Renal pelvis (tissue), 12 donors: ENCODE measurements at places on chromosomes 11 and 22. TPM values are rescaled to one million over a fixed set of nuclear protein-coding genes. Genes with fewer than 3 reads are reported as not detected.

DNA sequence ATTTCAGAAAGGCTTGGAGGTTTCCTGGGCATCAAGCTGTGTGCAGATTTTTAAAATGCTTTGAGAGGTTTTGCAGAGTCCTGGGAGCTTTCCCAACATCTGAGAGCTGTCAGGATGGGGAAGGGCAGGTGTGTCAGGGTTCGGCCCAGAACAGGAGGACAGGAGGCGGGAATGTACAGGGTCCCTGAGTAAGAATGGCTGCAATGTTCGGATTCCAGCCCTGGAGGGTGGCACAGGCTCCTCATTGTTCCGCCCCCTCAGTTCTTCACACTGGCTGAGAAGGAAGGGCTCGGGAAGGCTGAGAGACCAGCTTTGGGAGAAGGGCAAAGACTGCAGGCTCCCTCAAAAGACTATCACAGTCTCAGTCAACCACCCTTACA, 5.1 kb upstream of the SEPTIN3 start:
- no peak for DNase-seq

DNA sequence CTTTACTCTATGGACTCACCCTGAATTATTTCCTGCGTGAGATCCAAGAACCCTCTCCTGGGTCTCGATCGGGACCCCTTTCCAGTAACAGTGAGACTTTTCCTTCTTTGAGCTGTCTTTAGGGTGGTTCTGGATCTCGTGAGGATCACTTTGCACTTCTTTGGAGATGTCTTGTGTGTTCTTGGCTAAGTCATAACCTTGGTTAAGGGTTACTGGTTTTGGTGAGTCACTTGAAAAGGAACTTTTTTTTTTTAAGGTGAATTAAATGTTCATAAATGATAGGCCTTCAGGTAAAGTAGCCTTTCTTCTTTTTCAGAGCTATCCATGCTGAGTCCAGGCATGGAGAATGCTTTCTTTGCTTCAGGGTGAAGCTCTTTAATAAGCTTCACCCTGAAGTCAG, 19.4 kb upstream of the GSTP1 start:
- DNase-seq, result no peak

- no peak for DNase-seq
Observed at GRCh38 chr11:60864856-60865513, 2.4 kb upstream of the ZP1 start.

DNA sequence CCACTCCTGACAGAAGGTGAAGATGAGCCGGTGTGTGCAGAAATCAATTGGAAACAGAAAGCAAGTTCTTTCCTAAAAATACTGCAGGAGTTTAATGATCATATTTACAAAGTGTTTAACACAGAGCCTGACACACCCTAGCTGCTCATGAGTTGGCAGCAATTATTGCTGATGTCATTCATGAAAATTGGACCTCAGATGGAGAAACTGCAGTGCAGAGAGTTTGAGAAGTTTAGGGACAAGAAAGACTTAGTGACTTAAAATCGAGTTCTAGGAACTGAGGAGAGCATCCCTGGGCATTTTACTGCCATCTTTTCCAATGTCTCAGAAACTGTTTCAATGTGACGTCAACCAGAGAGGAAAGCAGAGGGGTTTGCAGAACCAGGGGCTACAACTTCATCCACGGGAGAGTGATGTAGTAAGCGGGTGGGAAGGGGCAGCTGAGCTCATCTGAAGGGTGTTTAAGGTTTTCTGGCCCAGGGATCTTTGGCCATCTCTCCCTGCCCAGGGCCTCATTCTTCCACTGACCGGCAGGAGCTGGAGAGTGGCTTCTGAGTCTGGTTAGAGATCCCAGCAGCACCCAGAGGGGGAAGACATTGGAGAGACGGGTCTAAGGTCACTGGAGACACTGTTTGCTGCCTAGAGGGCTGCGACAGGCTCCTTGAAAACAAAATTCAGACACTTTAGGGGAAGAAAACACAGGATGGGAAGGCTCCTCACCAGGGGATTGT, 21.1 kb upstream of the IGLL5 start:
- DNase-seq, result peak; percentile 11

GRCh38 chr11:10824888-10825287, 16.2 kb upstream of the EIF4G2 start:
- DNase-seq, result no peak

- DNase-seq, result no peak
Observed at GRCh38 chr11:2223153-2223794, 47.1 kb downstream of the ASCL2 start.

DNA sequence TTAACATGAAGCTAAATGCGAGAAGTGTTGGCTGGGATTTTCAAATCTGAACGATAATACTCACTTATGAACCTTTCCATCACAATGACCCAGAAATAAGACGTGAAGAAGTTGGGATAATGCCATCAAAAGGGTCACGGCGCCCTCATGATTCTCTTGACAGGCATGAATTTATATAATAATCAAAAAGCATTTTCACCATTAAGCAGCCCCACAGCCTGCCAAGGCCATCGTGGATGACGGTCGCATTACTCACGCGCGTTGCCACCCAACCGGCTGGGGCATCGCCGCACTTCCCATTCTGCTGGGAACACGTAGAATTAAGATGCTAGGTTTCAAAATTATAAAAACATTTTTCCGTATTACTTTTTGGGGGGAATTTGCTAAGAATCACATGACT, 18.9 kb upstream of the GAL start:
- no peak for DNase-seq

- peak; percentile 62 for DNase-seq
Observed at GRCh38 chr11:5004424-5005274, 10.0 kb downstream of the OR51L1 start.

DNA sequence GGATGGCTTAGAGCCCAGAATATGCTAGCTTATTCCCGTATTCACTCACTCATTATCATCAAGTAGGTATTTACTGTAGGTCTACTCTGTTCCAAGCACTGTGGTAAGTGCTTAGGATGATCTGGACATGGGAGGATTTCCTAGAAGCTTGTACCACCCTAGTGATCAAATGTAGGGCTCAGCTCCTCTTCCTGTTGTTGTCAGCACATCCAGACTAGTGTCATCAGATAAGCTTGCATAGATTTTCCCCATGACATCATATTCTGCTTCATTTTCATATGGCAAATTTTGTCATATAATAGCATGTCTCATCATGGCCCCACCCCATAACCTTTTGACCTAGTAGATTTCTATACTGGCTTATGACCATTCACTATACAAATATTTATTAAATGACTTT, 19.3 kb upstream of the NUCB2 start:
- no peak for DNase-seq

GRCh38 chr11:62614275-62614674, 1.2 kb downstream of the ROM1 start:
- DNase-seq, result no peak

GRCh38 chr11:109885006-109885405, 208.2 kb upstream of the ZC3H12C start:
- DNase-seq, result no peak

DNA sequence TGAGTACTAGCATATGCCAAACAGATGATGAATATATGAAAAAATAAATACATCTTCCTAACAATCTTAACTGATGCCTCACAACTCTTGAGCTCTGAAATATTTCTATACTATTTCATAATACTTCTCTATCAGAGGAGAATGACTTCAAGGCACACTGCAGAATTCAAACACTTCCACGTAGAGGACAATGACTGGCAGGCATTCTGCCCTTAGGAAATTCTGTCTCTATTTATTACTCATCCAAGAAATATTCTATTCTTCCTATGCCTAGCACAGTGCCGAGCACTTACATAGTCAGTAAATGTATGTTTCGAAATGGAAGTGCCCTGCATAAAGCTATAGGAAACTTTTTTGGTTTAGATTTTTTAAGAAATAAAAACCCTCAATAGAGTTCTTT, 809.1 kb downstream of the DLG2 start:
- no peak for DNase-seq

DNA sequence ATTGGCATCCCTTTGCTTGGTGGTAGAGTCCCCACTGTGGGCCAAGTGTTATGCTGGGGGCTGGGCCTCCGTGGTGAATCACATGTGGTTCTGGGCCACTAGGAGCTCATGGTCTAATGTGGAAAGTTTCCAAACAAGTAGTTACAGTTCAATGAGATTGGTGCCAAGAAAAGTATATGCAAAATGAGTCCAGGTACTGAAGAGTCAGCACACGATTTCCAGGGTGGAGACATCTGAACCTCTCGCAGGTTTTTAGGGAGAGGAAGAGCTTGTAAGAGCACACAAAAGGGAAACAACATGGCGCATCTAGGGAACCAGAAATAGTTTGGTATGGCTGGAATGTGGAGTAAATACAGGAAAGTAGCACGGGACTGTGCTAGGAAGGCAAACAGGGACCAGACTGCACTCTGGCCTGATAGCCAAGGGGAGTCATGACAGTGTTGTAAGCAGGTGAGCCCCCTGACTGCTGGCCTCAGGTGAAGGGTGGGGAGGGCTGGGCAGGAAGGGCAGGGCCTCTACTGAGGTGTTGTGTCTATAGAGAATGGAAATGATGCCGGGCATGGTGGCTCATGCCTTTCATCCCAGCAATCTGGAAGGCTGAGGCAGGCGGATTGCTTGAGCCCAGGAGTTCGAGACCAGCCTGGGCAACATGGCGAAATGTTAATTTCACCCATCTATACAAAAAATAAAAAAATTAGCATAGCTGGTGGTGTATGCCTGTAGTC, 12.6 kb downstream of the POLR2F start:
- DNase-seq, result no peak

DNA sequence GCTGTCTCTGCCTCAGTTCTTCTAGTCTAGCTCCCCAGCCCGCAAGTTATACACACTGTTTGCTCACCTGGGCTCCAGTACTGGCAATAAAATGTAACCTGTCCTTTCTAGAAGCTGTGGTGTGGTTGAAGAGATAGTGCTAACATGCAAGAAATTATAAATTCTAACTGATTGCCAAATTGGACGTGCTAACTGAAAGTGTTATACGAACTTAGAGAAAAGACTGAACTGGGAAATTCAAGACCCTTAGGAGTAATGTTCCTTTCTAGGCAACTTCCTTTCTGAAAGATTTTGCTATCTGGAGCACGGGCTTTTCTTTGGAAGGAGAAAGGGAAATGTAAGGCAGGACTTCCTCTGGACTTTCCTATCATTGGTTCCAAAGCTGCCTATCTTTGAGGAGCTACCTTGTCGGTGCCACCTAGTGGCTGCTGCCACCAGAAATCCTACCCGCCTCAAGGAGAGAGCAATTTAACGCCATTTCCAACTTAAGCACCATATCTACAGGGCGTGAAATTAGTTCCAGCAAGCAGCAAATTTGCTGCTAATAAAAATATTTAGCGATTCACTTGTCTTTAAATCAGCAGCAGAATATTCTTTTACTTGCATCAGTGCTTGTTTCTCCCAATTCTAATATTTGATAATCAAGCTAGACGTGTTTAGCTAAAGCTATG, 12.7 kb upstream of the TMEM218 start:
- DNase-seq, result peak; percentile 29

GRCh38 chr11:103811870-103812455, 224.5 kb upstream of the DDI1 start:
- no peak for DNase-seq

DNA sequence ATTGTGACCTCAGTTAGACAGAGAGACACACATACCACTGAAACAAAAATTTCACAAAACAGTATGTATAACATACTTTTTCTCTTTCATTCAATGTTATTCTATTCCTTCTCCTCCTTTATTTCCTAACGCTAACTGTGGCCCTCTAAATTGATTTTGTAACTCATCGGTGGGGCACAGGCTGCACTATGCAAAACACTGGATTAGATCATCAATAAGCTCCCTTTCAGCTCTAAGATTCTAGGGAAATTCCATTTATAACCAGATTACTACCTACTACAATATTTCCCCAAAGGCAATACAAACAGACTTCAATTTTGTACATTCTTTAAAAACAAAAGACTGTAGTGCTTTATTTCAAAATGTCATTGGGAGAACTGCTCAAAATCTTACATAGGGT, 6.1 kb downstream of the FJX1 start:
- no peak for DNase-seq

- DNase-seq, result no peak
Observed at GRCh38 chr22:49959782-49960158, 802 bp upstream of the PIM3 start.

GRCh38 chr11:24070435-24070834, 426.4 kb upstream of the LUZP2 start:
- DNase-seq, result no peak

DNA sequence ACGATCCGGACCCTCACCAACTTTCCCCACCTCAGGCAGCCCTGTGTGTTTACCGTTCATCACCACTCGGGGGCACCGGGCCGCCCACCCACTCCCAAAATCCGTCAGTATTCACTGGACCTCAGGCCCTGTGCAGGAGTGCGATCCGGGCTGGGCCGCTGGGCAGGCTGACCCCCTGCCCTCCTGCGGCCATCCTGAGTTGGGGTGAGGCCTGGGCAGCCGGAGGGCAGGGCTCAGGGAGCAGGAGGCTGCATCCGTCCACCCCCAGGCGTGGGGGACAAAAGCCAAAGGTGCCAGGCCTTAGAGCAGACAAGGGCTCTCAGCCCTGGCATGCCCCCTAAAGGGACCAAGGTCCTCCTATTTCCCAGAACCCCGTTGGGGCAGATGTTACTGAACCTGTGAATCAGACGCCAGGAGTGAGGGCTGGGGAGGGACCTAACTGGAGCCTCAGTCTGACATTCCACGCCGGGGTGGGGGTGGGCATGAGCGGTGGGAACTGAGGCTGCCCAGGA, 16.8 kb upstream of the TMEM191C start:
- DNase-seq, result no peak

DNA sequence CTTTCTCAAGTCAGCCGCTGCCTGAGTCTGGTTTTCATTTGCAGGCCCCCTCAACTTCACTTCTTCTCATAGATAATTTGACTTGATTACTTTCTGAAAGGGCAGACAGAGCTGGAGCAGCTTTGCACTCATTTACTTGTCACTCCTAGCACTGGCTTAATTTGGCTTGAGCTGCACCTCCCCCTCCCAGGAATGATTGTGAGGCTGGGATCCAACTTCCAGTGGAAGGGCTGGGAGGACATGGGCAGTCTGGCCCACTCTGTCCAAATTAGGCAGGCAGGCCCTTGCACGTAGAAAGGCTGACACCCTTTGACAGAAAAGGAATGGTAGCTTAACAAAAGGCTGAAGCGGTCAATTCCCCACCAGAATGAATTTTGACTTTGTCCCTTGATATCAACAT, 453.9 kb downstream of the ETS1 start:
- no peak for DNase-seq

GRCh38 chr22:44200451-44200850, 19.7 kb downstream of the PARVG start:
- no peak for DNase-seq

GRCh38 chr11:11070976-11071375, 213.1 kb upstream of the ZBED5 start:
- DNase-seq, result no peak

GRCh38 chr22:36331306-36331911, 56.4 kb downstream of the MYH9 start:
- peak; percentile 46 for DNase-seq

PRG3 gene
- 0.77 TPM for polyA plus RNA-seq

IGLL1 gene
- 0.61 TPM for polyA plus RNA-seq

MS4A3 gene
- polyA plus RNA-seq, result 0.77 TPM

PES1 gene
- 88.6 TPM for polyA plus RNA-seq

SCGB1C1 gene
- 0.56 TPM for polyA plus RNA-seq

OR4C13 gene
- polyA plus RNA-seq, result not detected

P2RX6 gene
- 1.3 TPM for polyA plus RNA-seq

TMPRSS5 gene
- 2.2 TPM for polyA plus RNA-seq

POU2F3 gene
- 0.38 TPM for polyA plus RNA-seq

DDI1 gene
- not detected for polyA plus RNA-seq
